ENCODE measurements at places on chromosomes 3 and 15.
A peak's percentile ranks its signal among the peaks of the same experiment; 100 is the strongest.

GRCh38 chr3:131772269-131773026, 262.4 kb downstream of the CPNE4 start:
- no peak for DNase-seq

DNA sequence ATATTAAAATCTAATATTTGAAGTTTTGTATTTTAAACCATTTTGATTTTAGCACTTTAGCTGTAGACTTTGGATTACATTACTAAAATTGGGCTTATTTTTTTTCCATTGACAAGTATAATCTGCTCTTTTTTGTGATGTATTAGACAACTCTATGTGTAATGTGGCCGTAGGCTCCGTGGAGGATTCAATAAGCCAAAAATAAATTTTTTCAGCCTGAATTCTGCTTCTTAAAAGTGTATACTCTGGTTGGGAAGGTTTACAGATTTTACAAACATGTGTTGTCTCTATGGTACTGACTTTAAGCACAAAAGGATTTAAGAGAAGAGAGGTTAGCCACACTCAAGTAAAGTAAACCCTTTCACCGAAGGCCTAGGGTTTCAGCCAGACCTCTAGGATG, 110.8 kb downstream of the PLCL2 start:
- DNase-seq, result no peak

GRCh38 chr3:184656829-184657681, 54.8 kb downstream of the MAGEF1 start:
- peak; percentile 7 for DNase-seq

- DNase-seq, result no peak
Observed at GRCh38 chr15:99328106-99329072, 77.1 kb downstream of the LRRC28 start.

DNA sequence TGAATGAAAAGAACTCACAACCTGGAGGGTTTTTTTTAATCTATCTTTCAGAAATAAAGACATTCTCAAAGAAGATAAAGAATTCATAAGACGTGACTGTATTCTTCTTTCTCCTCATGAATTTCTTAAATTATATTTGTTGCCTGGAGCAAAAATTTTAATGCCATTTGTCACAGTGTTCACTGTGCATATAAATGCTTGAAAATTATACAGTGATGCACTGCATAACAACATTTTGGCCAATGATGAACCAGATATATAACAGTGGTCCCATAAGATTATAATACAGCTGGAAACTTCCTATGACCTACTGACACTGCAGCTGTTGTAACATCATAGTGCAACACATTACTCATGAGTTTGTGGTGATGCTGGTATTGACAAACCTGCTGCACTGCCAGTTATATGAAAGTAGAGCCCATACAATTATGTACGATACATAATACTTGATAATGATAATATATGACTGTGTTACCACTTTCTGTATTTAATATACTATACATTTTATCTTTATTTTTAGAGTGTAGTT, 67.3 kb downstream of the P2RY1 start:
- DNase-seq, result peak; percentile 14

DNA sequence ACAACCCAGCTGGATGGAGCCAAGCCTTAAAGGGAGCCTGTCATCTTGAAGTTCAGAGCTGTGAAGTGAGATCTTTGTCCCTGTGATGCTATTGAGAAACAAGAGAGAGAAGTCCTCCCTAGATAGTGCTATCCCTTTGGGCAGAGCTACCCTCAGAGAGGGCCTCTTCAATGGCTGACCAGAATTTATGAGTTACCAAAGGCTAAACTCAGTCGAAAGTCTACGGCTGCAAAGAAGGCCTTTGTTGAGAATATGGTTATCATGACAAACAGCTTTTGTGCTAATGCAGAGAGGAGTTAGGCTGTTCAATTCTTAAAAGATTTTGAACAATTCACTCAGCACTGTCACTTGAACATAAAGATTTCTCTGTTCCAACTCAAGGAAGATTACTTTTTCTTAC, 65.9 kb upstream of the C3orf80 start:
- no peak for DNase-seq

DNA sequence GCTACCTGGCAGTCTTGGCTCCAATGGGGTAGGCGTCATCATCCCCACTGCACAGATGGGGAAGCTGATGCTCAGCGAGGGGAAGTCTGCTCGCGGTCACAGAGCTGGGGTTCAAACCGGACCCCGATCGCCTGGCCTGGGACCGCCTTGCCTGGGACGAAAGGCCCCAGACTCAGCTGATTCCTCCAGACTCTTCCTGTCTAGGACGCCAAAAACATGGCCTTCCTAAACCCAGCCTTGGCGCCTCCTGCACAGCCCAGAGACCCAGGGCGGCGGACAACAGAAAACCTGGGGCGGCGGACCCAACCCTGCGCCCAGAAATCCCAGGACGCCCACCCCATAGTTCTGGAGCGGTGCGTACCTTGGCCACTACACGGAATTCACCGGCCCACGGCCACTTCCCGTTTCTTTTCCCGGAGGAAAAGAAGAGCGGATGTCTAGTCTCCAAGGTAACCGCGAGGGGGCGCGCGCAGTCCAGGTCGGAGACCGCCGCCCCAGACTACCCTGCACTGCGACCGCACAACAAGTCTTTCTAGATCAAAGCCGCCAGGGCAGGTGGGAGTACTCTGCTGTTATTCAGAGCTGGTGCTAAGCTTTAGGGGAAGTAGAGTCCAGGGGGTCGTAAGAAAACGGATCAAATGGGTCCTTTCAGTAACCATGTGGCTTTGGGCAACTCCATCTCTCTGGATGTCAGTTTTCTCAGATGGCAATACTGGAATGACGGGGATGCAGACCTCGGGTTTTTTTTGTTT, 4.9 kb upstream of the IL17RD start:
- peak; percentile 56 for DNase-seq

DNA sequence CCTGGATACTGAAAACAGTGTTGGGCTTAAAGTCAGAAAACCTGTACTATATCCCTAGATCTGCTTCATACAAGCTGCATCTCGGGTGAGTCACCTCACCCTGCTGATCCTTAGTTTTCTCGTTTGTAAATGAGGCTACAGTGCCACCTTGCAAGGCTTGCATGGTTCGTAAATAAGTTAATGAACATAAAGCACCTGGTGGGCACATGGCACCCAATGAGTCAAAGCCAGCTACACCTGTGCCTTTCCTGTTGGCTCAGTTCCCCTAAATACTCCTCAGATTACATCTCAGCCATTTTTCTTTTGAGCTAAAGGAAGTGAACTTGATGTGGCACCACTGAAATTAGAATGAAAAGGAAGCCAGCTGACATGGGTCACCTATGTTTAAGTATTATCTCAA, 26.5 kb downstream of the RTP1 start:
- peak; percentile 11 for DNase-seq

GRCh38 chr15:71295603-71296314, 180.5 kb downstream of the THSD4 start:
- DNase-seq, result peak; percentile 95

DNA sequence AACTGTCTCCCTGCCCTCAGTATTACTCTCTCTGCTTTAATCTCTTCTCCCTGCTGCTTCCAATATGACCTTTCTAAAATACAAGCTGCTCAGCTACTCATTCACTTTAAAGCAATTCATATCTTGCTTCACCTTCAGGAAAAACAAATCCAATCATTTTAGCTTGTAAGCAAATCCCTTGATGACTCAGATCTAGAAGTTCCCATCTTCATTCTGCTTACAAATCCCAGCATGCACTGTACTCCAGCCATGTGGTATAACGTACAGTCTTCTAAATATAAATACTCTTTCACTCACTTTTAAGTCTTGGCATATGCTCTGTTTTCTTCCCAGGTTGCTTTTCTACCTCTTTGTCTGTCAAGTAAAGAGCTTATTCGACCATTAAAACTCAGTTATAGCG, 1009.1 kb upstream of the SEMA6D start:
- no peak for DNase-seq

GRCh38 chr15:60966316-60966715, 262.8 kb downstream of the RORA start:
- DNase-seq, result peak; percentile 61

DNA sequence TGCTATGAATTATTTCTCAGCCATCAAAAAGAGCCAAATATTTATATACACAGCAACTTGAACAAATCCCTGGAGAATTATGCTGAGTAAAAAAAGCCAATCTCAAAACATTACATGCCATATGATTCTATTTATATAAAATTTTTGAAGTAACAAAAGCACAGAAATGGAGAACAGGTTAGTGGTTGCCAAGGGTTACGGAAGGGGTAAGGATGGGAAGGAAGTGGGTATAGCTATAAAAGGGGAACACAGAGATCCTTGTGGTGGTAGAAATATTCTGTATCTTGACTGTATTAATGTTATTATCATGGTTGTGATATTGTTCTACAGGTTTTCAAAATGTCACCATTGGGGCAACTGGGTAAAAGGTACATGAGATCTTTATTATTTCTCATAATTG, 62.3 kb upstream of the ASB14 start:
- no peak for DNase-seq

- DNase-seq, result no peak
Observed at GRCh38 chr3:74564560-74564959, 49.9 kb downstream of the CNTN3 start.

- DNase-seq, result no peak
Observed at GRCh38 chr3:143551761-143552160, 296.5 kb downstream of the SLC9A9 start.
